ENCODE measurements at places on chromosomes 6 and 20.

DNA sequence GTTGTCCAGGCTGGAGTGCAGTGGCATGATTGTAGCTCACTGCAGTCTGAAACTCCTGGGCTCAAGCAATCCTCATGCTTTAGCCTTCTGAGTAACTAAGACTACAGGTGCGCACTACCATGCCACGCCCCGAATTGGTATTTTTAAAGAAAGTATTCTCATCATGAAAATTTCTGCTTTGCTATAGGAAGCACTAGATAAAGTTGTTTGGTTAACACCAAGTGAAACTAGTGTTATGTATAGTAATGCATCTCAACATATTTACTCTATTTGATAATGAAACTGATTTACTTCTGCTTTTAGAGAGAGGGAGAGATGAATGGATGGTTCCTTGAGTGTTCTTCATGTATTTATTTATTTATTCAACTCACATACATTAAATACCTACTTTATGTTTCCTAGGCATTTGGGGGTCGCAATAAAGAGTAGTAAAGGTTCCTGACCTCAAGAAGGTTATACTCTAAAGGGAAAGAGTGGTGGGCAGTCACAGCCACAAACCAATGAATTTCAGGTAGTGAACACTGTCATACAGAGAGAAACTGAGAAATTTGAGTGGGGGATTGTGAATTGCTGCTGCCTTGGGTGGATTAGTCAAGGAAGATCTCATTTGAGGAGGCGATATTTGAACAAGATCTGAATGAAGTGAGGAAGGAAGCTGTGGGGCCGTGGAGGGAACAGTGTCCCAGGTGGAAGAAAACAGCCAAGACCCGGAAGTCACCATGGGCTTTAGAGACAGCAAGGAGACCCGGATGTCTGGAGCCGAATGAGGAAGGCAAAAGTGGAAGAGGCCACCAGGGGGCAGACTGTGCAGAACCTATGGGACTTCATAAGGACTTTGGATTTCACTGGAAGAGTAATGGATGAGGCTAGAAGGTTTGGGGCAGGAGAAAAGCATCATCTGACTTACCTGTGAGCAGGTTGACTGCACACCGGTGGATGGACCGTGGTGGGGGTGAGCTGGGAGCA is 185.6 kb downstream of the TSHZ2 start:
- peak; percentile 85 for DNase-seq

DNA sequence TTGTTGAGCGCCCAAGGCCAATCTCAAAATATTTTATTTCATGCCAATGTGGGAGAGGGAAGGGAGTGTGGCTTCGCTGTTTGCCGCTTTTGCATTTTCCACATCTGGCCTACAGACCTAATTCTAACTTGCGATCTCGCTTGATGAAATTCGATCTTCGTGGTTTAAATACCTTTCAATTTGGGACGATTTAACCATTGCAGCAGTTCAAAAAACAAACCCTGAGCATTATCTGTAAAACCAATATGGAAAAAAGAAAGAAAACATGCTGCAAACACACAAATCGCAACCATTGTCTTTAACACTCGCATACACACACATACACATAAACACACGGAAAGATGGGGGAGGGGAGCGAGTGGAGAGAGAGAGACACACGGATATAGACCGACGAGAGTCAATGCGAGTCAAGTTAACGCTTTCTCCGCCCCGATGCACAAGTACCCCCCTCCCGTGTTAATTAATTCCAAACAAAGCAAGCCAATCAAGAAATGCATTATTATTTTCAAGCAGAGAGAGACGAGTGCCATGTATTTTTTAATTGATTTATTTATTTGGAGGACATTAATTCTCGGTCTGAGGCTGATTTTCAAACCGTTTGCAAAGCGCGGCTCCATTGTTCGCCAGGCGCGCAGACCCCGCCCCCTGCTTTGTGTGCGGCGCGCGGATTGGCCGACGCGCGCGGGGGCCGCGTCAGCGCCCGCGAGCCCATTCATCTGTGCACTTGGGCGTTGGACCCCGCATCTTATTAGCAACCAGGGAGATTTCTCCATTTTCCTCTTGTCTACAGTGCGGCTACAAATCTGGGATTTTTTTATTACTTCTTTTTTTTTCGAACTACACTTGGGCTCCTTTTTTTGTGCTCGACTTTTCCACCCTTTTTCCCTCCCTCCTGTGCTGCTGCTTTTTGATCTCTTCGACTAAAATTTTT is at the start of gene MARCKS:
Gene MARCKS (plus strand): TSS at position 721 of the 931 bp plus-strand sequence. CDS start 401 bp downstream, outside the sequence.
- DNase-seq = peak; percentile 93

GRCh38 chr20:40942775-40943174 is 85.8 kb upstream of the TOP1 start:
- no peak for DNase-seq

- no peak for DNase-seq
Measured at GRCh38 chr20:8782804-8783203, 286.1 kb upstream of the PLCB4 start.

DNA sequence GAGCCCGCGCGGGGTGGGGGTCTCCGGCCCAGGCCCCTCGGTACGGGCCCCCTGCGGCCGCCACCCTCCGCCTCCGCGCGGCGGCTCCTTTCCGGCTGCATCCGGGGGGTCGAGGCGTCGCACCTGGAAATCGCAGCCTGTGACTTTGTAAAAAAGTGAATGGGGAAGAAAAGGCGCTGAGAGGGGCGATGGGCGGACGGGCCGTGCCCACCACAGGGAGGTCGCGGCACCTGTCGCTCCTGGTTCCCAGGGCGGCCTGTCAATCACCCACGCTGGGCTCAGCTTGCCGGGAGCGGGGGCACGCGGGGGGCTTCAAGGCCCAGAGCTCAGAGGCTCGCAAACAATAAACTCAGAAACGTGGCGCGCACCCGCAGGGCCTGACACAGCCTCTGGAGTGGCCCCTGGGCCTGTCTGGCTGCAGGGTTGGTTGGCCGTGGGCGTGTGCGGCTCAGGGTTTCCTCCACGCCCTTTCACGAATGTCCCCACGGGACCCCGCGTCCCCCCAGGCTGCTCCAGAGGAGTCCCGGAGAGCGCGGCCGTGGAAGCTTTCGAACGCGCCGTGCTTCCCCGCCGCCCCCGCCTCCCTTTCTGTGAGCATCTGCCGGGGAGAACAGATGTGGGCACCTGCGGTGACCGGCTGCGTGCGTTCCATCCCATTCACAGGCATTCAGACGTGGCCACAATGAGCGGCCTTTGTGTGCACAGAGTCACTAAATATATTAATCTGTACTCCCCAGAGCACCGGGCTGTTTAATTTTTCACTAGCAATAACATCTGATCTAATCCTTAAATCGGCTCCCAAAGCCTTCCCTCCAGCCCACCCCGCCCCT is 6.1 kb upstream of the DLL1 start:
- DNase-seq = no peak

DNA sequence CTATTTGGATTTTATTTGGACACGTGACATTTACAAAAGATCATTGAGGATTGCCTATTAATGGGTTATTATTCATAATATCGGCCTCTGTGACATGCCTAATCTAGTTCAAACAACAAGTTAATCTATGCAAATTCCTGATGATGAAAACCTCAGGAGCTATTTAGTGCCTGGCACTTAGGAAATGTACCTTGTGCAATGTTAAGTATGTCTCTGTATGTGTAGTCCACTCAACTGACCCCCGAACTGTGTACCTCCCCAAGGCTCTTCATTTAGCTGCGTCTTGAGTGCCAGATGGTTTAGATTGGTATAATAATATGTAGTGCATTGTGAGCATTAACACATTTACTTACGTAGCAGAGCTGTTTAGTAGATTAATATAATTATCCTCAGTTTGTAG is 6.9 kb downstream of the LAMA2 start:
- no peak for DNase-seq

GRCh38 chr6:24932832-24933231 is 2.9 kb downstream of the RIPOR2 start:
- DNase-seq = peak; percentile 77

GRCh38 chr20:40865095-40865494 is 163.5 kb upstream of the TOP1 start:
- DNase-seq = no peak

GRCh38 chr6:159053781-159054398 is 9.1 kb upstream of the TAGAP start:
- no peak for DNase-seq

GRCh38 chr6:39911513-39912125 is 22.6 kb downstream of the MOCS1 start:
- no peak for DNase-seq

DNA sequence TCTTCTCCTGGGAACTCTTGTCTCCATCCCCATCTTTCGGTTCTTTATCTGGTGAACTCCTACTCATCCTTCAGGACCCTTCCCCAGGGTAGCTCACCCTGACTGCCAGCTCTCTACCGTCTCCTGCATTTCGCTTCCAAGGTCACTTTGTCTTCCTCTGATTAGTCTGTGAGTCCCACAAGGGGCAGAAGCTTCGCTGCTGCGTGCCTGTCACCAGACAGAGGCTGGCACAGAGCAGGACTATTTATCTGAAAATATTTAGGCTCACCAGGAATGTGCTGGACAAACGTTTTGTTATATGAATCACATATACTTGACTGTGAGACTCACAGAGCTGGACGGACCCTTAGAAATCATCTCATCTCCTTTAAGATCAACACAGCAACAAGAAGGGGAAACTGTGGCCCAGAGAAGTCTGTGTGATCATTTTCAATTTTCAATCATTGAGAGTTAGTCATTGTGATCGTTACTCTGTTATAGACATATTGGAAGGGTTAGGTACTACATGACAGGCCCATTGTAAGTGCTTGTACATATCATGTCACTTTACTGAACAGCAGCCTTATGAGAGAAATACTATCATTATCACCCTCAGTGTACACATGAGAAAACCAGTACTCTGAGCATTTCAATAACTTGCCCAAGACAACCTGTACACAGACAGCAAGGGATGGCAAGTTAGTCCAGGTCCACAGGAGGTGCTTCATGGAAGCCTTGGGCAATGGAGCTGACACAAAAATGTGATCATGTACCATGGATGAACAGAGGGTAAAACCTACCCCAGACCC is 51.4 kb downstream of the JPH2 start:
- DNase-seq = no peak

DNA sequence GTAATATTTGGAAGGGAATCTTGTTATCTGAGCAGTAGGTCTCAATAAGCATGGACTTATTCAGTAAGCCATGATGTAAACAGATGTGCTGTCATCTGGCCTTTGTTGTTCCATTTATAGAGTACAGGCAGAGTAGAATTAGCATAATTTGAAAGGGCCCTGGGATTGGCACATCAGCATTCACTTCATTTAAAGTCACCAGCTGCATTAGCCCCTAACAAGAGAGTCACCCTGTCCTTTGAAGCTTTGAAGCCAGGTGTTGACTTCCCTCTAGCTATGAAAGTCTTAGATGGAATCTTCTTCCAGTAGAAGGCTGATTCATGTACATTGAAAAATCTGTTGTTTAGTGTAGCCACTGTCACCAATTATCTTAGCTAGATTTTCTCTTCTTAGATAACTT is 95.9 kb downstream of the ANKRD6 start:
- DNase-seq = no peak

DNA sequence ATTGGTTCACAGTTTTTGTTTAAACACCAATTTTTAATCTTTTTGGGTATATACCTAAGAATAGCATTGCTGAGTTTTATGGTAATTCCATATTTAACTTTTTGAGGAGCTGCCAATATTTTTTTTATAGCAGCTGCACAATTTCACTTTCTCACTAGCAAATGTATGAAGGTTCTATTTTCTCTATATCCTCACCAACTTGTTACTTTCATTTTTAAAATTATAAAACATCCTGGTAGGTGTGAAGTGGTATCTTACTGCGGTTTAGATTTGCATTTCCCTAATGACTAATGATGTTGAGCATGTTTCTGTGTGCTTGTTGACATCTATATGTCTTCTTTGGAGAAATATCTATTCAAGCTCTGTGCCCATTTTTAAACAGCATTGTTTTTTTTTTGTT is 452.1 kb downstream of the GRIK2 start:
- peak; percentile 49 for DNase-seq

- DNase-seq = no peak
Measured at GRCh38 chr6:70549327-70549726, 17.4 kb upstream of the SDHAF4 start.

- no peak for DNase-seq
Measured at GRCh38 chr20:58549231-58550209, 34.3 kb upstream of the APCDD1L start.

DNA sequence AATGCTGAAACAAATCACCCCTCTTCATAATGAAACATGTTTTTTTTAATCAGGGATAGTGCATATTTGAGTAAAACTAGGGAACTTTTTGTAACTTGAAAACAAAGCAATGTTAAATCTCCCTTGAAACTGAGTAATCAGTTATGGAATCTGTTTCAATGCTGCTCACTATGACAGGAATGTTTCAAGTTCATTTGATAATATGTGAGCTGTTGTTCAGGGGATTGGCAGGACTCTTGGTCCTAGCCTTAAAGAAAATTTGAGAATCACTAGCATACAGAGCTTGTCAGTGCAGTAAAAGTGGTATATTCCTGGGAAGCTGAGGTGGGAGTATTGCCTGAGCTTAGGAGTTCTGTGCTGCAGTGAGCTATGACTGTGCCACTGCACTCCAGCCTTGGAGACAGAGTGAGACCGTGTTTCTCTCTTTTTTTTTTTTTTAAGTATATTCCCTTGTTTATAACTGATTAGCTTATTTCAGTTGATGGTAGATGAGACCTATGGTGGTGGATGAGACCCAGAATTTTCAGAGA is 21.6 kb upstream of the CALHM6 start:
- no peak for DNase-seq

GRCh38 chr6:131954059-131954774 is 3.0 kb upstream of the CCN2 start:
- no peak for DNase-seq

- DNase-seq = no peak
Measured at GRCh38 chr20:38630727-38631126, 29.1 kb downstream of the ARHGAP40 start.

DNA sequence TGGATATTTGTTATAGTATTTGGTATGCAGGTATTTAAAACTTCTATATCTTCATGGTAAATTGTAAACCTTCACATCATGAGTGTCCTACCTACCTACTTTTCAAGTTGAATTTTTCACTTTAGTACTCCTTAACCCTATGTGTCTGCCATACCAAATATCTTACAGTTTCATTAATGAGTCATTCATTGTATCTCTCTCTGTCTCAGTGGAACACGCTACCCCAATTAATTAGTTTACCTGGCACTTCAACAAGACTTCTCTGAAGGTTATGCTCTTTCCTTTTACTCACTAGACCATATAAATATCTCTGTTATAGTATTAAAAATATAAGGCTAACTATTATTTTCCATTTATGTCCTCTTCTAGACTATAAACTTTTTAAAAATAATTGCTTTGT is 123.9 kb upstream of the GJE1 start:
- DNase-seq = no peak
